ENCODE measurements at places on chromosomes 16 and 17. TPM values are rescaled to one million over a fixed set of nuclear protein-coding genes. Genes with fewer than 3 reads are reported as not detected.

GRCh38 chr17:31486351-31487062, 95.0 kb downstream of the RAB11FIP4 start:
- DNase-seq: no peak

DNA sequence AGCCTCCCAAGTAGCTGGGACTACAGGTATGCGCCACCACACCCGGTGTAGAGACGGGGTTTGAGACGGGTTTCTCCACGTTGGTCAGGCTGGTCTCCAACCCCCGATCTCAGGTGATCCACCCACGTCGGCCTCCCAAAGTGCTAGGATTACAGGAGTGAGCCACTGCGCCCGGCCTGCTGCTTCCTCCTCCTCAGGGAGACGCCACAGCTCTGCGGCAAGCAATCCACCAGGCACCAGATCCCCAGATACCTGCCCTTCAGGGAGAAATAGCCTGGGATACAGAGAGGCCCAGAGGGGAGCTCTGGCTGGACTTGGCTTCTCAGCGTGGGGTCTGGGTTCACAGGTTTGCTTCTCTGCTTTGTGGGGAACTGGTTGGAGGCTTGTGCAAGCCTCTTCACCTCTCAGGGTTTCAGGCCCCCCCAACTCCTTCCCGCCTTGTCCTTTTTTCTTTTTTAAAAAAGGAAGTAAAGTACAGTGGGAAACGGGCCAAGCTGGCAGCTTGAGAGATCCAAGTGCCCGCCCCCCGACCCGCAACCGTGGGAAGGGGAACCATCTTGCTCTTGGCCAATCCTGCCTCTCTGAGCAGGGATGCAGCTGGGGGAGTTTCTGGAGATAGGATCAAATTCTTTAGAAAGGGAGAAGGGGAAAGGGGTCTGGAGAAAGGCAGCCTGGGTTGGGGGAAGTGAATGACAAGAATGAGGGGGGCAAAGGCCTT, 2.6 kb upstream of the SPHK1 start:
- DNase-seq: no peak

GRCh38 chr17:61177351-61177750, 222.3 kb upstream of the TBX2 start:
- DNase-seq: no peak

The DHRS7C gene
- total RNA-seq: not detected

The CNGB1 gene
- total RNA-seq: not detected

Measured in prostate gland (tissue), 2 donors.